ENCODE measurements at places on chromosomes 12 and 14.

- DNase-seq = peak; percentile 61
Observed at GRCh38 chr12:131092901-131093603, 139.3 kb downstream of the ADGRD1 start.

DNA sequence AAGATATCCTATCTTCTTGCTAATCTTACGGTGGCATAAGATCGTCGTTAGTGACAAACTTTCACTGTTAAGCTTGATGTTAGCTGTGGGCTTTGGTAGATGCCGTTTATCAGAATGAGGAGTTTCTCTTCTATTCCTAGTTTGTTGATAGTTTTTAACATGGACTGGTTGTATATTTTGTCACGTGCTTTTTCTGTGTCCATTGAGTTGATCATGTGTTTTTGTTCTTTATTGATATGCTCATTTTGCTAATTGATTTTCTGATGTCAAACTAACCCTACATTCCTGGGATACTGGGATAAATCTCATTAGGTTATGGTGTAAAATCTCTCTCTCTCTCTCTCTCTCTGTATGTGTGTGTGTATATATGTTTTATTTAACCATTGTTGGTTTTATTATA lies 545.1 kb downstream of the AACS start:
- DNase-seq = no peak

DNA sequence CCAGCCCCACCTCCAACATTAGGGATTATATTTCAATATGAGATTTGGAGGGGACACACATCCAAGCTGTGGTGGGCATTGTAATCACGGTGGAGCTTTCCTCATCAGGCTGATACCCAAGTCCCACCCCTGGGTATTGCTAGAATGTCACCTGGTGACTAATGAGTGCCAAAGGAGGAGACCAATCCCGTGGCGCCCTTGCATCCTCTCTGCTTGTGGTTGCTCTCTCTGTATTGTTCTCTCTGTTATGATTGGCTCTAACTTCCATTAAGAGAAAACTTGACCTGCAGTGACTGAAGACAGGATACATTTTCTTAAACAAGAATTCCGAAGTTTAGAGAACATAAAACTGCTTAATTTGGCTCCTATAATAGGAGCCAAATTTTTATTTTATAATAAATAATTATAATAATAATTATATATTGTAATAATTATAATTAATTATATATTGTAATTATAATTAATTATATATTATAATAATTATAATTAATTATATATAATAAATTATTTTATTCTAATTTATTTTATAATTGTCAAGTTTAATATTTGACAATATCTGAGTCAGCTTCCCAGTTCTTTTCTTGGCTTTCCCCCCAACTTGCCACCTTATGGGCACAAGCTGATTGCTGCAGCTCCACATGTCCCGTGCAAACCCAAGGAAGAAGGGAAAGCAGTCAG lies 420.1 kb downstream of the DIO2 start:
- DNase-seq = no peak

DNA sequence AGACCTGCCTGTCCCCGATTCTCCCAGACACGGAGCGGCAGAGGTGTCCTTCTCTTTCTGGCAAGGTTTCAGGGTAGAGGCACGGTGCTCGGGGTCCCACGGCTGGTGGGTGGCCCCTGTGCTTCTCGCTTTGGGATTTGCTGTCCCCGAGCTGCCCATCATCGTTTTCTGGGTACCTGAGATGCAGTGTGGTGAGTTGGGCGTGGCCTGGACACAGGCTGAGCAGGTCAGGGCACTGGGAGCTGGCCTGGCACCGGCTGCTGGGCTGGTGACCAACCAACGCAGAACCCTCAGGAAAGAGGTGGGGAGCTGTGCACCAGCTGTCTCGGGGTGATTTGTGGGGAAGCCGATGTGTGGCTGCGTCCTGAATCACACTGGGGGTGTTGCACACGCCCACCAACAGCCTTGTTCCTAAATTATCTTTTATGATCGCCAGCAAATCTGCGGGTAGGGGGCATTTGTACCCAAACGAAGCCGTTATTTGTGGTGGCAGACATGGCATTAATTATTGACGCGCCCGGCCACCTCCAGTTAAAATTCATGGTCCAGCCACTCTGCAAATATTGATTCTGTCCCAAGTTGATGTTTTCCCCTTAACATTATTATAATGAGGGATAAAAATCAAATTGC lies 61.0 kb downstream of the KIF26A start:
- no peak for DNase-seq

DNA sequence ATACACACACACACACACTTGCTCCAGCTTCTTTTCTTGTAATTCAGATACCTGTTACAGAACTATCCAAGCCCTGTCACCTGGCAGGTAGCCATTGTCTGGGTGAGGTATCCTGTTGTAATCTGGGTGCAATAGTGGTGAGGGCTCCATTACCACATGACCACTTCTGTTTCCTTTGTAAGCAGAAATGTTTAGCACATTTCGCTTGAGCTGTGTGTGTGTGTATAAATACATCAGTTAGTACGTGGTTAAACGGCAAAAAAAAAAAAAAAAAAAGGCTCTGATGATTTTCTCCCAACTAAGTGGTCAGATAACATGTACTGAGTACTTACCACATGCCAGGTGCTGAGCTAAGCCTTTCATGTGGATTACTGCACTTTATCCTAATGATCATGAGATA lies 129.3 kb upstream of the SSTR1 start:
- DNase-seq = no peak

DNA sequence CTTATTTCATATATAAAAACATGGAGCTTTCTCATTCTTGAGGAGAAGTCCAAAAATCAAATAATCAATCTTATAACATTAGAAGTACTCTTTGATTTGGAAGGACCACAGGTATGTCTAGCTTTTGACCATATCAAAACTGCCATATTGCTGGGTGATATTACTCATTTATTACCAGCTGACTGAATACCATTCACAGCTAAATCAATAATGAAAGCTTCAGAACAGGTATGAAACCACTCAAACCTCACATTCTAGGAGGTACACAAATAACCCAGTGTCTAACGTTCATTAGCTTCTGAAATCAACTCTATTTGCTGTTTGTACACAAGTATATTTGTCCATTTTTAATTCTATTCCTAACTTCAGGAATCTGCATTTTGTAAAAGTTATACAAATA lies 16.8 kb upstream of the CCDC91 start:
- no peak for DNase-seq

GRCh38 chr12:1827826-1828805 lies 7.8 kb downstream of the LRTM2 start:
- DNase-seq = no peak

- no peak for DNase-seq
Observed at GRCh38 chr12:30613119-30613830, 82.4 kb downstream of the IPO8 start.

DNA sequence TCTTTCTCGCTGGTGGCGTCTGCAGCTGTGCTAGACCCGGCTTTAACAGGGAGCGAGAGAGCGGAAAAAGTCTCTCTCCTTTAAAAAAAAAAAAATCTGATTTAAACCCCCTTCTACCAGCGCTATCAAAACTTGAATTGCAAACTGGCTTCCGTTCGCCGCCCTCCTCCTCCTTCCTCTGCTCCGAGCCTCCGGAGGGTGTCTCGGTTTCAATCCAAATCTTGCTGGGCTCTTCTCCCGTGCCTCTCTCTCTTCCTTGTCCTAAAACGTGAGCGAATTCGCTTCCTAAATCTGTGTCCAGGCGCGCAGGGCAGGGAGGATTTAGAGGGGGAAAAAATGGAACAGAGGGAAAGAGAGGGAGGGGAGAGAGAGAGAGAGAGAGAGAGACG lies 272 bp downstream of the TBX3 start:
- no peak for DNase-seq

- DNase-seq = no peak
Observed at GRCh38 chr12:123614531-123614930, 12.6 kb downstream of the DDX55 start.

- DNase-seq = no peak
Observed at GRCh38 chr12:57127101-57127725, 1.1 kb upstream of the LRP1 start.

GRCh38 chr12:52354200-52354599 lies 13.1 kb downstream of the KRT85 start:
- DNase-seq = no peak

- DNase-seq = no peak
Observed at GRCh38 chr12:109840305-109841074, 7.3 kb upstream of the TRPV4 start.

DNA sequence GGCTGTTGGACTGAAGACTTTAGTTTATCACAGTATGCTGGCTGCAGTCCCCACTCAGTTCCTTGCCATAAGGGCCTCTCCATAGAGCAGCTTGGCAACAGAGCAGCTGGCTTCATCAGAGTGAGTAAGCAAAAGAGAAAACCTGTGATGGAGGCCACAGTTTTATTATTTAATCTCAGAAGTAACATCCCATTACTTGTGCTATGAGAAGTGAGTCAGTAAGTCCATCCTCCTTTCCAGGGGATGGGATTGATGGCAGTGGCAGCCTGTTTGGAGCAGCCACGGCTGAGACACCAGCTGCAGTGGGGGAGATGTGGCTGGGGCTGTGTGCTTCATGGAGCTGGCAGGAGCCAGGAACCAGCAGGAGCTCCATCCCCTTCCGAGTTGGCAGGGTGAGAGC lies 138.5 kb upstream of the SRRM4 start:
- DNase-seq = no peak

- no peak for DNase-seq
Observed at GRCh38 chr12:93007544-93007943, 78.4 kb upstream of the EEA1 start.

DNA sequence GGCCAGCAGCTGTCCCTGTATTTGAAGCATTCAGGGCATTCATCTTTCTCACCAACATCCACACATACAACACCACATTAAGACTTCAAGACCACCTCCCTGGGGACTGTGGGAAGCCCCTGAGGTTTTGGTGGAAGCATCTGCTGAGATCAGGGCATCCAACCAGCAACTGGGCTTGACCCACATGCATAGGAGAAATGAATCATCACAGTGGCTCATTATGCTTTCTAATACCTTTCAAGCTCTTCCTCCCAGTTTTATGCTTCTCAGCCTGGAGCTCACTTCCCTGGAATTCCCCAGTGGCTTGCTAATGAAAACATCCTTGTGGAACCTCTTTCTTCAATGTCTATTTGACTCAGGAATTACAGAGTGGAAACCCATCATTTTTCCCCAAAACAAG lies 21.4 kb upstream of the CMKLR1 start:
- DNase-seq = no peak

DNA sequence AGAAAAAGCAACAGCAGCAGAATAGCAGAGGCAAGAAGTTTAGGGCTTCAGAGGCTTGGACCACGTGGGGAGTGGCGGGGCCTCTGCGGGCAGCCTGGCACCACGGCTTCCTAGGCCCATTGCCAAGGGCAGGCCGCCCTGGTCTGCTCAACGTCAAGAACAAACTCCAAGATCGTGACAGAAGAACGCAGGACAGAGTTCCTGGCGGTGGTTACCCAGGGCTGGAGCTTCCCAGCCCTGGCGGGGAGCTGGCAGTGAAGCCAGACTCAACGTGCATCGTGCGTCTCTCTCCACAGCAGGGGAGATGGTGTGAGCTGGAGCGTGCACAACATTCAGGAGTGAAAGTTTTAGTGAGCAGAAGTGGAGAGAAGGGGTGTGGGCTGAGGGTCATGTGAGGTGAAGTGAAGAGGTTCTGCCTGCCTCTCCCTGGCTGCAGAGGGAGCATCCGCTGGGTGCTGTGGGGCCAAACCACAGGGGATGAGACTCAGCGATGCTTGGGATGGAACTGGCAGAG lies 13.9 kb upstream of the CACNA2D4 start:
- no peak for DNase-seq

Data from GDM1 (cell line).